ENCODE measurements at places on chromosomes 6 and 20. TPM values are rescaled to one million over a fixed set of nuclear protein-coding genes. Genes with fewer than 3 reads are reported as not detected.
A peak's percentile ranks its signal among the peaks of the same experiment; 100 is the strongest.

BTN1A1 gene
- polyA plus RNA-seq: 0.26 TPM

POLR1C gene
- 35.1 TPM for polyA plus RNA-seq

BEND6 gene
- 0.73 TPM for polyA plus RNA-seq

PLCB4 gene
- 10.0 TPM for polyA plus RNA-seq

TBXT gene
- not detected for polyA plus RNA-seq

IMPG1 gene
- 0.77 TPM for polyA plus RNA-seq

RSPH9 gene
- polyA plus RNA-seq: 3.4 TPM

PKHD1 gene
- 7.6 TPM for polyA plus RNA-seq

- DNase-seq: no peak
These were observed 26.2 kb downstream of the UTRN start for GRCh38 chr6:144311361-144311760.

DNA sequence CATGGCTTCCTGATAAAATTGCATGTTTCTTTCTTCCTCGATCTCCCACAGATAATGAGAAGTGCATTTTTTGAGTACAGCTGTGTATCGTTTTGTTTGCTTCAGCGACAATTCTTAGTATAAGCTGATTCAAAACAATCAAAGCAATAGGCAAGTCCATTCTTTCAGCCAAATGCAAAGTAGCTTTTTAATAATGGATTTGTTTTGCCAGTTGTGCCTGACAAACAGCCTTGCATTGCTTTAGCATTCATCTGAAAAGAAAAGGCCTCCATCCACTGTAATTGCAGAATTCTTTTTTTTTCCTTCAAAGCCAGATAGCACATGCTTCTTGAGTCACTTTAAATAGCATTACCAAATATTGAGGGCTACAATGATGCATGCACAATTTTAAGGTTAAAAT, 32.0 kb downstream of the TTLL2 start:
- DNase-seq: no peak

- no peak for DNase-seq
These were observed 24.9 kb downstream of the DPPA5 start for GRCh38 chr6:73329201-73329600.

GRCh38 chr20:59686404-59687346, 82.3 kb downstream of the PHACTR3 start:
- no peak for DNase-seq

DNA sequence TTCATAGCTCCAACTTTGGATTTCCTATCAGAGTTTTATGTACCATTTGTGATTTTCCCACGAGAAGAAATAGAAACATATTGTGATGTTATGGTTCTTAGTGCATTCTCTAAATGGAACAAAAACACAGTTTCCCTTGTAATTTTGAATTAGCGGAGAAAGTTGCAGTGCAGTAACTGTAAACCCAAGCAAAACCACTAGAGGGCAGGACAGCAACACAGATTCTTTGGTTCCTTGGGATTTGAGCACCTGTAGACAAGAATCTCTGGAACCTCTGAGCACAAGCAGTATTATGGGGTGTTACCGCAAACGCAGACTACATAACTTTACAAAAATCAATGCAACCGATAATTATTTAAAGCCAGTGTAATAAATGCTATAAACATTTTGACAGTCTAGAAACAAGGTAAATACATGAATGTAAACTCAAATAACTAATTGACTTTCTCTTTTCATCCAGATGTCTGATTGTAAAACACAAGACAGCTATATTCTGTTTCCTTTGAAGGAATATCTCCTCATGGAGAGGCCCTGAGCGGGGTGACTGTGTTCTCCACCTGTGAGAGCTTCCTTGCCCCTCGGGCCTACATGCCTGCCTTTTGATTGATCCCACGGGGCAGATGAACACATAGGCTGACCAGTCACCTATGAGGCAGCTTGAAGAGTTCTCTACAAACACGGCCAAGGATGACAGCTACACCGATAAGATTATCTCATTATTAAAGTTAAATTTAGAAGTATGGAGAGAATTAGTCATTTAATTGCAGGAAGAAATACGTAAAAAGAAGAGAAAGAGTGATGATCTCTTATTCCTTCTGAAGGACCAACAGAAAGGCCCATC, 67.5 kb upstream of the COL21A1 start:
- no peak for DNase-seq

DNA sequence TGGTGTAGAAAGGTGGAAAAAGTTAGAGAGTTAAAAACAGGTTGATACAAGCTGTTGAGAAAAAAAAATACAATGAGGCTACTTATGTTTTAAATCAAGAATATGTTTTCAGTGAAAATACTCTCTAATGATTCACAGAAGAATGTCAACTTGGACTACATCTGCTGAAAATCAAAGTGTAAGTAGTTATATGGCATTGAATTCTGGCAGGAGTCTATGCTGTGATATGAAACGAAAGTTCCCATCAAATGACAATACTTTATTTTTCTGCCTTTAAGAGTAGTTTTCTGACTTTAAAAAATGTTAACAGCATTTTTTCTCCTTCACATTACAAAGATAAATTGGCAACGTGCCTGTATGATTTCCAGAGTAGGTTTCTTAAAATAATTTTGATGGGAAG, 158.3 kb downstream of the EYA4 start:
- no peak for DNase-seq

DNA sequence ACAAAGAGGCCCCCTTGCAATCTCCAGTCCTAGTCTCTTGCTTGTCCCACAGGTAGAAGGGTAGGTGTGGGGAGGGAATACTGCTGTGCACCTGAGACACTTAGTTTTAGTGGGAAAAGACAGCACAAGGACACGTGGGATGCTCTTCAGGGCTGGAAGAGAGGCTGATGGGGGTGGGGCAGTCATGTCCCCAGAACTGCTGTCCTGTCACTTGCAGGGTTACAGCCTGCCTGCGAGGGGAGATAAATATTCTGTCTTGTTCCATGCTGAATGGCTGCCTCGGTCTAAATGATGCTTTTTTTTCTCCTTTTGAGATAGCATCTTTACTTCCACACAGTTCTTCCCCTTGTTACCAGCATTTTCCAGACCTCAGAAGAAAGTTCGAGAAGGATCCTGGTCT, 106.2 kb downstream of the SLC24A3 start:
- DNase-seq: no peak

GRCh38 chr6:108654465-108655106, 93.9 kb downstream of the FOXO3 start:
- DNase-seq: no peak

GRCh38 chr6:51932956-51933355, 154.5 kb downstream of the PKHD1 start:
- DNase-seq: no peak

- no peak for DNase-seq
These were observed 17.1 kb downstream of the GSTA2 start for GRCh38 chr6:52746213-52746612.

DNA sequence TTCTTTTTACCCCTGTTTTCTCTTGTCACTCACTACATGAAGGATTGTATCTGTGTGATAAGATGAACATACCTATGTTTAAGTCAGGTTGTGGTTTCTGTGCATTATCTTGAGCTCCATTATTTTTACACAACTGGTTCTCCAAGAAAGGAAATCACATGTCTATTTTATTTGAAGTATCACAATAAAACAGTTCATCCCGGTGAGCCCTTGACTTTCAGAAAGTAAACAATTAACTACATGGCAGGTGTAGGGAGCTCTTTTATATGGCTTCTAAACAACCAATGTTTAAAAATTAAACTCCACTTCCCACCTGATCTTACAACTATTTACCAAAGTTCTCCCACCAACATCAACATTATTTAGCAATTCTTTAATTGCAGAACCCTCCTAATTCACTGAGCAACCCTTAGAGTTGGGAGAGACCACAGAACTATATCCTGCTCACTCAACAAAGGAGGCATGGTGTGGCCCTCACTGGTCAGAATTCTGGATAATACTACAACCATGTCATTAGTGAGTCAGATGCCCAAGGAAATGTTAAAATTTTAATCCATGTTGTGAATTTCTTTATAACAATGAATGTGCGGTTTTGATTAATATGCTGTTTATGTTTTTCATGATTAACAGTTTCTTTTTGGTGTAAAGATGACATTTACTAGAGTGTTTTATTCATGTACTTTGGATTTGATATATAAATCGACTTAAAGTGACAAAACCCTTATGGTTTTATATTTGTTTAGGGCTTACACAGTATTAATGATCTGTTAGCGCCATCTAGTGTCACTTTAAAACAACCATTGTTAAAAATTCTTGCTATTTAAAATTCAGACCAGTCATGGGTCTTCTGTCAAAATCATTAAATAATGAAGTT, 50.0 kb upstream of the SCGN start:
- peak; percentile 27 for DNase-seq

- DNase-seq: no peak
These were observed 78.4 kb downstream of the NDUFAF5 start for GRCh38 chr20:13863244-13863643.

GRCh38 chr20:14685183-14685582, 347.8 kb upstream of the FLRT3 start:
- DNase-seq: no peak

DNA sequence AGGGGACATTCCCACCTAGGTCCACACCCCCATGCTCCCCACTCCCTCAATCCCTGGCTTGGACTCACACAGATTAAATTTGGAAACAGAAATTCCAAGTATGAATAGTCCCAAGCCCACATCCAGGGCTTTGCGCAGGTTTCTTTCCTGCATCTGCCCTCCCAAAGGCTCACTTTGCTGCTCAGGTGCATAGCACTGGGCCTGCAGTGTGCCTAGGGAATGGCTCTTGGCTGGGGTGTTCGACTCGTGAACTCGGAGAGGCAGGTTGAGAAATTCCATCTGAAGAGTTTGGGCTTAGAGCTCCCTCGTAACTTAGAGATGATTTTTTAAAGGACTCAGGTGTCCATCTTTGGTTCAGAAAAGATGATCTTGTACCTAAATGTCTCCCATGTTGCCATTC, 14.8 kb upstream of the SF3B5 start:
- no peak for DNase-seq

DNA sequence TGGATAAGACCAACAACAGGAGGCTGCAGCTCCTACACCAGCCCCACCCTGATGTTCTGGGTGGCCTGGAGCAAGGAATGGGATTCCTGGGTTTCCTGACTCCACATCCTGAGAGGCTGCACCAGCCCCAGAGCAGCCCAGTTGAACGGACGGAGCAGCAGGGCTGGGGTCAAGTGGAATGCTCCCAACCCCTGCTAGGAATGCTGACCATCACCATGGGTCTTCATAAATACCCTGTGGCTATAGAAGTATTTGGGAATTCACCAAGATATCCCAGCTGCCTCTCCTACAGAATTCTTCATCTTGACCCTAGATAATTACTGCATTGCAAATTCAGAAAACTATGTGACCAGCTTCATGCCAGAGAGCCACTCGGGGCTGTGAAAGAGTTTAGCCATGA, 180.3 kb downstream of the THBS2 start:
- DNase-seq: no peak

DNA sequence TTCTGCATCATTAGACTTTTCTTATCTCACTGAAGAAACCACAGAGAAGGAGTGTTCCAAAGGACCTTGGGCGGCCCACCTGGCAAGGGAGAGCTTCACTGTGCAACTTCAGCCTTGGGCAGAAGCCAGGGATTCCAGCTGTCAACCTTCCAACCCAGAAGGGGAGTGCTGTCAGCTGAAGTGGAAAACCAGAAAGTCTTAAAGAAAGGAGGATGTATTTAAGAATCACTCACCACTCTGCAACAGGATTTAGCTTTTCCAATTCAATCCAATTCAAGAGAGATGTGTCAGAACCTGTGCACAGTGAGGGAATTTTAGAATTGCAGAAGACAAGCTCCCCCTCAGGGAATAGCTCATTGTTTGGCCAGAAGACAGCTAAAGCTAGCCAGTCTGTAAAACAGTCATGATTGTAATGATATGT, 553.7 kb downstream of the CD83 start:
- peak; percentile 24 for DNase-seq

All from right lung (tissue), 10 donors.